Right atrium auricular region (tissue), 2 donors: ENCODE measurements at places on chromosomes 6 and 20. TPM values are rescaled to one million over a fixed set of nuclear protein-coding genes. Genes with fewer than 3 reads are reported as not detected.

GRCh38 chr6:27816906-27817305, 95.3 kb downstream of the OR2B2 start:
- no peak for DNase-seq

DNA sequence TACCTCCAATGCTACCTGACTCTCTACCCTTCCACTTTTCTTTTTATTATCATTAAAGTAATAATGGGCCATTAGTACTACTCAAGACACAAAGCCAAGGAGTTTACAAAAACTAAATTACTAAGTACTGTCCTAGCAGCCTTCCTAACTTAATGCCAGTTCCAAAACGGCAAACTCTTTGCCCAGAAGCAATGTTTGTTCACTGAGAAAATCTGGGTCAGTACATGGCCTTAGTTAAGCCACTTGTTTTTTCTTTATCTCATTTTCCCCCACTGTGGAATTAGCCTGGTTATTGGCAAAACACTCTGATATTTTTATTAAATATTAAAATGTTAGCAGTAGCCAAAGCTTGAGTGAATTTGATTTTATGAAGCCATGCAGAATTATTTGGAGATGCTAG, 242.4 kb downstream of the KCNQ5 start:
- DNase-seq: no peak

DNA sequence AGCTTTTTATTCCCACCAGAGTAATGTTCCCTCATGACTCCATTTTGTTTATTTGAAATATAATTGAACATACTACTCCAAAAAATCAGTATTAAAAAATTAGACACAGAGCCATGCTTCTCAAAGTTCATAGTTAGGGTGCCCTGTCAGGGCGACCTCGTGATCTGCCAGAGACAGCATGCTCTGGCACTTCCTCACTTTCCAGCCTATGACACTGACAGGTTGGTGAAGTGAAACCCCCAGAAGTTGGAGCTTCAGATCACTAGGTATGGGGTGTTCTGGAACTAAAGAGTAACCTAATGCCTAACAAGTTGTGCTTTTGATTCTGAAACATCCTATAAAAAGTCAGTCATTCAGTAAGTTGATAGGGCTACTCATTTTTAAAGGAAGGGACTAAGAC, 93.0 kb downstream of the TBC1D7 start:
- DNase-seq: no peak

DNA sequence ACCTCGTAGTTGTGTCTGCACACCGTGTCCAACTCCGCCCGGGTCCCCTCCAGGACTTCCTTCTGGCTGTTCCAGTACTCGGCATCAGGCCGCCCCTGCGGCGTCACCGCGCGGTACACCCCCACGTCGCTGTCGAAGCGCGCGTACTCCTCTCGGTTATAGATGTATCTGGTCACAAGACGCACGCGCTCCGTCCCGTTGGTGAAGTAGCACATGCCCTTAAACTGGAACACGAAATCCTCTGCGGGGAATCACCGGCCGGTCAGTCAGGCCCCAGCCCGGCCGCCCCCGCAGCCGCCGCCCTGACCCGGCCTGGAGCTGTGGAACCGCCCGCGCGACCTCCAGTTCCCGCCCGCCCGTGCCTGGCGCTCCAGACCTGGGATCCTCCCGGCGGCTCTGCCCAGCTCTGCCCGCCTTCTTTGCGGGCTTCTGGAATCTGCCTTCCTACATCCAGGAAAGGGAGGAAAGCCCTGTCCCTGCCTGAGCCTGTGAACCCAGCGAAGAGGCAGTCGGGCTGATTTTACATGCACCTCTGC, 1.6 kb downstream of the HLA-DQB1 start:
- DNase-seq: peak; percentile 61

DNA sequence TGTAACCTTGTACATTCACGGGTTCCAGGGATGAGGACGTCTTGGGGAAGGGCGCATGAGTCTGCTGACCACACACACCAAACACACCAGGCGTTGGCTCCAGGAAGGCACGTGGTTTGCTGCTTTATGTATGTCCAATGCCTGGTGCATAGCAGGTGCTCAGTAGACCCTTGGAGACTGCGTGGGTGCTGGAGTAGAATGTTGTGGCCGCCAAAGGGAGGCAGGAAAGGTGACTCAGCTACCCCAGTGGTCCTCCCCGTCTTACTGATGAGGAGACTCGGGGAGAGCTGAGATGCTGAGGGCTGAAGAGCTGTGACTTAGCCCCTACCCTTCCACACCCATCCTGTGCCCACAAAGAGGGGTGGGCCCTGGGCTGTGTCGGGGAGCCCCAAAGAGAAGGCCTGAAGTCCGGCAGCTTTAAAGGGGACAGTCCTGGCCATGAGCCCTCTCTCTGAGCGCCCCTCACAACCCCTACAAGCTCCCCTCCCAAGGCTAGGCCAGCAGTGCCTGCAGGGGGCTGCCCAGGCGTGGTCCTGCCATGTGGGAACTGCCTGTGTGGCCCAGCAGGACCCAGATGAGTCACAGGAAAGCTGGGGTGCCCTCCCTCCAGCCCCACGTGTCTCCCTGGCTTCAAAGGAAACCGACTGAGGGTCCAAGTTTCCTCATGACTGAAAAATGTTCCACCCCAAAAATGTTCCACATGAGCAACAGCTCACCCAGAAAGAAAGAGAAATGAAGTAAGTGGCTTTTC, 28.0 kb upstream of the PTGIS start:
- peak; percentile 68 for DNase-seq

DNA sequence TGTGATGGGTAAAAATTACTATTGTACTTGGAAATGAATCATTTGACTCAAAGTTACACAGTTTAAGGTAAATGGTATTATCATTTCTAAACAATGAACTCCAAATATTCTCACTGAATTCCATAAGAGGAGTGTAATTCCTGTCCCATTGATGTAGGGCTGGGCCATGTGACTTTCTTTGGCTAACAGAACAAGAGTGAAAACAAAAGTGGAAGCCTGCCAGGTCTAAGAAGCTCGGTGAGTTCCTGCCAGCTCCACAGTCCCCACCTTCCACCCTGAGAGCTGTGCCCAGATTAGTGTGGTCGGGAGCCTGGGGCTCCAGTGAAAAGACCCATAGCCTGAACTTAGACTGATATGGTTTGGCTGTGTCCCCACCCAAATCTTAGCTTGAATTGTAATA, 24.6 kb downstream of the TBXT start:
- DNase-seq: no peak

Gene ATP5F1E
- total RNA-seq: 41.3 TPM

DNA sequence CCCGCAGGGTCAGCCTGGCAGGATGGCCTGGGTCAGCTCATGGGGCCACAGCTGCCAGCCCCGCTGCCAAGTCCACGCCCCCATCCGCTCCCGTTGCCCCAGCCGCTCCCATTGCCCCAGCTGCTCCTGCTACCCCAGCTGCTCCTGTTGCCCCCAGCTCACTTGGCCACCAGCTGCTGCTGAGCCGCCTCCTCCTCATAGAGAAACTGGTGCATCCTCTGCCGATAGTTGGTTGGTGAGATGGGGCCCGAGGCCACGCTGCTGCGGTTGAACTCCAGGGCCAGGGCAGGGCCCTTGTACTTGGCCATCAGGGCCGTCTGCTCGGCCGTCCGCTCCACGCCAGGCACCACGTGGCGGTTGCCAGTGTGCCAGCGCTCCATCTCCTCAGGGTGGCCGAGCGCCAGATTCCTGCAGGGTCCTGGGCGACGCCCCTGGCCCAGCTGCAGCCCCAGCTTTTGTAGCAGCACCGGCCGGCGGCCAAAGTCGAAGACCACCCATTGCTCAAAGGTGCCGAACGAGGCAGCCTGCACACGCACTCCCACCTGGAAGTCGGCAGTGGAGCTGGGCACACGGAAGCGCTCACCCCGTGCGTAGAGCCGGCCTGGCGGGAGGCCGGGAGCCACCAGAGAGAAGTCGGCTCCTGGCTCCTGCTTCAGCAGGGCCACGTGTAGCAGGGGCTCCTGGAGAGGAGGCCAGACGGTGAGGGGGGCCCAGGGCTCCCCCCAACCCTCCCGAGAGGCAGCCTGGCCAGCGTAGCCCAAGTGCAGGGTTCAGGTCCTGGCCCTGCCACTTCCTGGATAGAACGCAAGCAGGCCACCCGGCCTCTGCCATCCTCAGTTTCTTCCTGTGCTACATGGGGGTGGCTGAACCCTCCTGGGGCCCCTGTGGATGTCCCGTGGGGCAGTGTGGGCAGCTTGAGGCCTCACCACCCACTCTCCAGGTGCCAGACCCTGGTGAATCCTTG, 4.8 kb downstream of the HELZ2 start:
- no peak for DNase-seq

GRCh38 chr6:152057832-152058498, 250.5 kb downstream of the ESR1 start:
- DNase-seq: no peak

Gene OR11A1
- not detected for total RNA-seq

Gene CRISP2
- total RNA-seq: not detected

- no peak for DNase-seq
Observed at GRCh38 chr6:5968817-5969734, 37.6 kb downstream of the NRN1 start.

DNA sequence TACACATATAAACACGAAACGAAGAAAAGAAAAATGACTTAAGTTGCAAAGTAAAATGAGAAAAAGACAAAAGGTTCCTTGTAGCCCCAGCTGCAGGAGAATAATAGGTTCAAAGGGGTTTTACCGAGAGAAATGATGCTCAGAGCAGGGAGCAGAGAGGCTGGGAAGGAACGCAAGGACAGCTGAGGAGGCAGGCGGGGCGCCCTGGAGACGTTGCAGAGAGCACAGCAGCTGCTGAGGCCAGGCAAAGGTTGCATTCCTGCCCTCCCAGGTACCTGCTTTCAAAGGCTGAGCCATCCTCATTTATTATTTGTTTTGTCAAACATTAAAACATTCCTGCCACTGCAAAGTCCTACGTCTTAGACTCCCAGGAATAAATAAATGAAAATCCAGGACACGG, 16.2 kb upstream of the VAPB start:
- no peak for DNase-seq

GRCh38 chr20:40997116-40997515, 31.5 kb upstream of the TOP1 start:
- DNase-seq: peak; percentile 34

DNA sequence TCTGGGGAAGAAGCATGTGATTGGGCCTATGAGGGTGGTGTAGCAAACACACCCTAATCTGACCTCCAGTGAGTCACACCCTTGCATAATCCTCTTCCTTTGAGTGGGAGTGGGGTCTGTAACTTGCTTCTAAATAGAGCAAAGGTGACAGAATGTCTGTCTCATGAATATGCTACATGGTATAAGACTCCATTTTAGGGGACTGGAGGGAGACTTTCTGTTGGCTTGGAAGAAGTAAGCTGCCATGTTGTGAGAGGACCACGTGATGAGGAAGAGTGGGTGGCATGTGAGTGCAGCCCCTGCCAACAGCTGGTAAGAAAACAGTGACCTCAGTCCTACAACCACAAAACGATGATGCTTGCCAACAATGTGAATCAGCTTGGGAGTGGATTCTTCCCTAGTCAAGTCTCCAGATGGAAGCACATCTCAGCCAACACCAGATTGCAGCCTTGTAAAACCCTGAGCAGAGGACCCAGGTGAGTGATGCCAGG, 3.7 kb downstream of the AK9 start:
- DNase-seq: peak; percentile 65

DNA sequence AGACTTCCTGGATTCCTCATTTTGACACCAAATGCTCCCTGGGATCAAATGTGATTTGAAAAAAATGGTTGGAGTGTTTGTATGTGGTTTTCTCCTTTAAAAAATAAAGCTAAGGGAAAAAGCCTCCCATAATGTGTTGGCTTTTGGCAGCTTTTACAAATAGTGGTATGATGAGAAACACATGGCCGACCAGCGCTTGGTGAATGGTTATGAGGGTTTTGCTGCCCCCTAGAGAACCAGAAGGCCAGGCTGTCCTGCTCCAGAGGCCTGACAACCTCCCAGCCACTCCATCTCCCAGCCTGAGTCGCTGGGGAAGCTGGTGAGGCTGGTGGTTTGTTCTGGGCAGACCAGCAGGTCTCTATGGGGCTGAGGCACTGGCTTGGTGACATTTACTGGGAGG, 69.3 kb downstream of the CLIC5 start:
- no peak for DNase-seq

- DNase-seq: no peak
Observed at GRCh38 chr6:130643361-130643760, 183.8 kb upstream of the SMLR1 start.

- DNase-seq: no peak
Observed at GRCh38 chr6:158067436-158068015, 85.9 kb downstream of the SYNJ2 start.

GRCh38 chr6:22774129-22774528, 204.8 kb downstream of the HDGFL1 start:
- no peak for DNase-seq

- DNase-seq: no peak
Observed at GRCh38 chr6:121837545-121838229, 402.2 kb downstream of the GJA1 start.

- no peak for DNase-seq
Observed at GRCh38 chr20:1907586-1907985, 12.4 kb downstream of the SIRPA start.

GRCh38 chr6:344816-345340, 46.7 kb upstream of the IRF4 start:
- DNase-seq: no peak

- no peak for DNase-seq
Observed at GRCh38 chr6:13013681-13014503, 297.3 kb downstream of the PHACTR1 start.

Gene NCOA6
- 18.2 TPM for total RNA-seq

Gene SYCP2L
- 0.20 TPM for total RNA-seq

GRCh38 chr6:15501826-15502445, 160.9 kb downstream of the DTNBP1 start:
- DNase-seq: no peak

Gene CFAP206
- 0.39 TPM for total RNA-seq

DNA sequence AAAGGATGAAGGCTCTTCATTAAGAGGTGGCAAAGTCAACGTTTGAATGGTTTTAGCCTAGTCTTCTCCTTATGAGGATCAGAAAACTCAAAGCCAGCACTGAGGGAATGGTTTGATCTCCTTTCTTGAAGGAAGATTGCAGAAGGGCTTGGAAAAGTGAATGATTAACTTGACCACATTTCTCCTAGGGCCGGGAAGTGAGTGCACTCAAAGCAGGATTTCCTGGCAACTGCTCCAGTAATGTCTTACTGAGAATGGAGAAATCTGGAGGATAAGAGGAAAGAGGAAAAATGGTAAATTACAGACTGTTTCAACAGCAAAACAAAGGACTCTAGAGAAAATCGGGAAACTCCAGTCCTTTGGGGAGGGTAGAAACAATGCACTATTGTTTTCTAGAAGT, 189.0 kb upstream of the FOXA2 start:
- no peak for DNase-seq

Gene DEFB124
- not detected for total RNA-seq

GRCh38 chr20:38121741-38122140, 43.3 kb downstream of the TGM2 start:
- peak; percentile 30 for DNase-seq

GRCh38 chr6:125906158-125906998, 50.2 kb upstream of the HINT3 start:
- no peak for DNase-seq

DNA sequence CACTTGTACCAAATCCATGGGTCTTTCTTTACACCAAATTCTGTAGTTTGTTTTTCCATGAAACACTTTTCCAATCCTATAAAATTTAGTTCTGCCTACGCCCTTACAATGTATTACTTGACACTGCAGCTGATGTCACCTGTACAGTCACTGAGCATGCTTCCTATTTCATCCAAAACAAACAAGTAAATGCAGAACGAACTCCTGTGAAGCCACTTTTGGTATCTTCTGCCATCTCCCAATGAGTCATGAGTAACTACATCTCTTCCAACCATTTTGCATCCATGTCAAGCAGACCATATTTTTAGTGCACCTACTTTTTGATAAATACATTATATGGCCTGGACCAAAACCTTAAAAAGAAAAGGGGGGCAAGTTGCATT, 42.4 kb downstream of the HDDC2 start:
- no peak for DNase-seq
